Stimulated activated CD8-positive, alpha-beta memory T cell treated with anti-CD3 and anti-CD28 coated beads, Interleukin-15, amount 100 ng/mL, for 48 hours (primary cell): ENCODE measurements at places on chromosomes 16 and 17.

DNA sequence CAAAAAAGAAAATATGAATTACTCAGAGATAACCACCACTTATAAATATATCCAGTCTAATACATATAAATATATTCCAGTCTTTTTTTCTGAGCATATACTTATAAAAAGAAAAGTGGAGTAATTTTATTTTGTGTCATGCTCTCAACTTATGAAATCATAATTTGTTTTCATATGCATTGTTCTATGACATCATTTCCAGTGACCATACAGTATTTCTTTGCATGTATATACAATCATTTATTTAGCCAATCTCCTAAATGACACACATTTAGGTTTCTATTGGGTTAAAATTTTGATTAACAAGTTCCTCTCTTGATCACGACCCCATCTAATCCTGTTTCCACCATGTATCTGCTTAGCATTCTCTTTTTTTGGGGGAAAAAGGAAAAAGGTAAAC is 16.4 kb upstream of the NDEL1 start:
- DNase-seq = no peak

DNA sequence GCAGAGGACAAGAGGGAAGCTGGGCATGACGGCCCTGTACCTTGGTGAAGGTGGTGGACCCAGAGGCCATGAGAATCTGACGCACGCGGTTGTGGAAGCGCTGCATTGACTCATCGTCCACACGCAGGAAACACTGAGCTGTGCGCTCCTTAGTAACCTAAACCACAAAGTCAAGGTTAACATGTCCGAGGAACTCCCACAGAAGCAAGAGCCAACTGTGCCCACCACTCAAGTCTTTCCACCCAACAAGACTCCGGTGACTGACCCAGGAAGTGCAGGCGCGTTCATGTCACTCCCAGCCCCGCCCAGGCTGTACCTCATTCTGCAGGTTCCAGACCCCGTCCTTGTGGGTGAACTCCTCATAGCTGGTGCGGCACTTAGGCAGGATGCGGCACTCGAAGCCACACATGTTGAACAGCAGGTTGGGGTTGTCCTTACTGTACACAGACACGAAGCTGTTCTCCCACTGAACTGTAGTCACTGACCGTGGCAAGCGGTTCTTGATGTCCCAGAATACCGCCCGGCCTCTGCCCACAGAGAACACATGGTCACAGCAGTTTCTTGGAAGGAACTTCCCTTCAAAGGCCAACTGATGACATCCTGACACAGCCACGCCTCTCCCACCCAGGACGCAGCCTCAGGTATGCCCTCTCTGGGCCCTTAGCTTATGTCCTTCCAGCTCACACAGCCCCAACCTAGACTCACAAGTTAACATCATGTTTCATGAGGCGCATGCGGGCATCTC is 11.5 kb downstream of the PRPF8 start:
- no peak for DNase-seq

DNA sequence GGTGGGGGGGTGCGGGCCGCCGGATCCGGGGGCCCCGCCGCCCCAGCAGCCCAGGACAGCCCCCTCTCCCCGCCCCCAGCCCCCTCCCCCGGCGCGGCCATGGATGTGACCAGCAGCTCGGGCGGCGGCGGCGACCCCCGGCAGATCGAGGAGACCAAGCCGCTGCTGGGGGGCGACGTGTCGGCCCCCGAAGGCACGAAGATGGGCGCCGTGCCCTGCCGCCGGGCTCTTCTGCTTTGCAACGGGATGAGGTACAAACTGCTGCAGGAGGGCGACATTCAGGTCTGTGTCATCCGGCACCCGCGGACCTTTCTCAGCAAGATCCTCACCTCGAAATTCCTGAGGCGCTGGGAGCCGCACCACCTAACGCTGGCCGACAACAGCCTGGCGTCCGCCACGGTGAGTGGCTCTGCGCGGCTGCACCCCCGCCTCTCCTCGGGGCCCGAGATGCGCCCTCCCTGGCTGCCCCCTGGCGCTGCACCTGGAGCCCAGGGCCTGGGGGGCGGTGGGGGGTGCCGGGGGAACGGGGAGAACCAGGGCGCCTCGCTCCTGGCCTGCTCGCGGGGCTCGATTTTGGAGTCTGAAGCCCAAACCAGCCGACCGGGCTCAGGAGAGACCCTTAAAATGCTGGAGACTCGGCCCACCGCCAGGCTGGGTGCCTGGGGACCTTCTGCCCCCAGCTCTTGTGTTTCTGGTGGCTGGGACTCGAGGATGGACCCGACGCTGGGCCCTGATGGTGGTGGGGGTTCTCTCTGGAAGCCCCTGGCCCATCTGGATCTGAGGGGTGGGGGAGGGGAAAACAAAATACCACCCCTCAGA is 744 bp downstream of the CMIP start:
- DNase-seq = no peak

GRCh38 chr17:4365628-4366326 is 698 bp downstream of the UBE2G1 start:
- peak; percentile 11 for DNase-seq

DNA sequence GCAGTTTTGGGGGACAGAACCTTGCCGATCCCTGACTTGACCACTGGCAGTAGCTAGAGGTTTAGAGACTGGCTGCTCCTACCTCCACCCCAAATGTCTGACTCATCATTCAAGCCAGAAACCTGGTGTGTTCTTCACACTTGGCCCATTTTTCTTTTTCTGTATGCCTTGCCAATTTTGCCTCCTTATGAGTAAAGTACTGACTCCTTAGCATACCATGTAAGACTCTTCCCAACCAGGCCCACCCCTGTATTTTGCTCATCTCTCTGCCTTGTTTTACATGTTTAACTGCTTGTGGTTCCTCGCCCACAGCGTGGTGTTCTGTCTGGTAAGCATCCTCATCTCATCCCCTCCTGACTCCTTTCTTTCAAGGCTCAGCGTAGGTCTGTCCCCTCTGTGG is 37.9 kb downstream of the NUP88 start:
- no peak for DNase-seq

GRCh38 chr17:44941712-44942331 is 5.8 kb downstream of the KIF18B start:
- no peak for DNase-seq

DNA sequence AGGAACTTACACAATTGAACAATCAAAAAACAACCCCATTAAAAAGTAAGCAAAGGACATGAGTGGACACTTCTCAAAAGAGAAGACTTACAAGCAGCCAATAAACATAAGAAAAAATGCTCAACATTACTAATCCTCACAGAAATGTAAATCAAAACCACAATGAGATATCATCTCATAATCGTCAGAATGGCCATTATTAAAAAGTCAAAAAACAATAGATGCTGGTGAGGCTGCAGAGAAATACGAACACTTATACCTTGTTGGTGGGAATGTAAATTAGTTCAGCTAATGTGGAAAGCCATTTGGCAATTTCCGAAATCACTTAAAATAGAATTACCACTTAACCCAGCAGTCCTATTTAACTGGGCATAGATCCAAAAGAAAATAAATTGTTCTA is 301.9 kb upstream of the KCNJ16 start:
- DNase-seq = no peak

DNA sequence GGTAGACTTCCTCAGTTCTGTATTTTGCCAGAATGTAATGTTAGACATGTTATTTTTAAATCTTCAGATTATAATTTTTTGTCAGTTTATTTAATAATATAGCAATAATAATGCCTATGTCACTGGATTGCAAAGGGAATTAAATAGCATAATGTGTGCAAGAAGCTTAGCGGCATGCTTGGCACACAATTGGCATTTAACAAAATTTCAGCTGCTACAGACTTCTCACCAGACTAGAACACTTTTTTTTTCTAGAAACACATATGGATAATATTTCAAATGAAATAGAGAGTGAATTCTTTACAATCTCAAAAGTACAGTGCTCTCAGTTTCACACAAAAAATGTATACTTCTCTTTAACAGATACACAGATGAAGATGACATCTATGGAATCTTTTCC is 757.4 kb downstream of the CDH11 start:
- no peak for DNase-seq

GRCh38 chr16:85577899-85578598 is 35.1 kb upstream of the GSE1 start:
- no peak for DNase-seq

DNA sequence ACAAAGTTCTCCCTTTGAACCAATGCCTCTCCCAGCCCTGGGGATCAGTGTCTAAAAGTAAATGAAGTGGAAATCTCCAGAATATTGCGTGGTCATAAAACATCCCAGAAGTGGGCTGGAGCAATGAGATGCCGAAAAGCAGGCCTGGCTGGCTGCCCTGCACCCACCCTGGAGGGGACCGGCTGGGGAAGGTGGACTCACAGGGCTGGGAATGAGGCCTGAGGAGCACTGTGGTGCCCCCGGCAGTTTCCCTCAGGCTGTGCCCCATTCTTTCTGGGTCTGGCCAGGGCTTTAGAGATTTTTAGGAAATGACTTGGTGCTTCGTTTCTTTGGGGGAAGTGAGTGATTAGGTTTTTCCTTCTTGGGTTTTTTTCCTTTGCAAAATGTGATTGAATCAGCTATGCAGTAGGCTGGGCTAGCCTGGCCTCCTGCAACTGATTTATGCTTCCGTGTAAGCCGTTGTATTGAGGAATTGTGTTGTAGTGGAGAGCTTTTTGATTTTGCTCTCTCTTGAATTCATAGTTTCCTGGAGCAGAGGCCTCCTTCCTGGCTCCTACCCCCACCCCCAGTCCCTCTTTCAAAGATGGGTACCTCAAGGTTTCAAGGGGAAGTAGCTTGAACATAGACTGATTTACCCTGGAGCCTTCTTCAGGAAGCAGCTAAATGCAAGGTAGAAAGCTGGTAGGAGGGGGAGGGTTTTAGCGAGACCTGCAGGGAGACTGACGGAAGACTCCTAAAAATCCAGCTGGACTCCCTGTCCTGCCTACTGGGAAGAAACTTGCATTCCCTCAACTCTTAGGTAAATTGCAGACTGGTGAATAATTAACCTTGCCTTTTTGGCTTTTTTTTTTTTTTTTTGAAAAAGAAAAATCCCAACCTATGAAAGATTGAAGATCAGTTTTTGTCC is 170.2 kb downstream of the RAB11FIP4 start:
- no peak for DNase-seq

GRCh38 chr16:72111657-72112451 is 18.2 kb downstream of the DHX38 start:
- DNase-seq = no peak

- peak; percentile 56 for DNase-seq
Measured at GRCh38 chr17:42101513-42102292, 3.4 kb upstream of the ZNF385C start.

DNA sequence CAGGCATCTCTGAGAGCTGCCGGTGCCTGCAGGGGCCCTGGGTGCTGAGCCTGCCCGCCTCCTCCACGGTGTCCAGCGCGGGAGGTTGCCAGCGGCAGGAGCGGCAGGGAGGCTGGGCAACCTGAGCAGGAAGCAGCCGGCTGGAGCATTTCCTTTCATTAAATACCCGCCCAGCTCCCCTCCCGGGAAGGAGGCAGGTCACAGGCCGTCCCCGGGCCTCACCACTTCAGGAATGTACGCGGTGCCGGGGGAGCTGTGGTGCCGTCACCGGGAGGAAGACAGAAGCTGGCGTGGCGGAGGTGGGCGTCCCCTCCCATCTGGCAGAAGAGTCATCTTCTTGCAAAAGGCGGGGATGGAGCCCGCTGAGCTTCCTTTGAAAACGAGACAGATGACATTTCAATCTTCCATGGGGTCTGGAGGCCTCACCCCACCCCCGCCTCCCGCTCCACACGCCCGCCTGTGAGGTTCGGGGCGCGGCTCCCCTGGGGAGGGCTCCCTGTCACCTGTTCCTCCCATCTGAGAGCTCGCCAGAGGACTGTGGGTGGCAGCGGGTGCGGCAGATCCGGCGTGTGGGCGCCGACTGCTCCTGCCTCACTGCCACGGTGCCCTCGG is 16.0 kb downstream of the SOX8 start:
- peak; percentile 42 for DNase-seq

- peak; percentile 19 for DNase-seq
Measured at GRCh38 chr17:74274060-74274708, at the start of gene DNAI2. Gene DNAI2, plus strand, starts transcription at chr17:74274234. Its CDS starts 7,584 bp downstream, at chr17:74281818.

DNA sequence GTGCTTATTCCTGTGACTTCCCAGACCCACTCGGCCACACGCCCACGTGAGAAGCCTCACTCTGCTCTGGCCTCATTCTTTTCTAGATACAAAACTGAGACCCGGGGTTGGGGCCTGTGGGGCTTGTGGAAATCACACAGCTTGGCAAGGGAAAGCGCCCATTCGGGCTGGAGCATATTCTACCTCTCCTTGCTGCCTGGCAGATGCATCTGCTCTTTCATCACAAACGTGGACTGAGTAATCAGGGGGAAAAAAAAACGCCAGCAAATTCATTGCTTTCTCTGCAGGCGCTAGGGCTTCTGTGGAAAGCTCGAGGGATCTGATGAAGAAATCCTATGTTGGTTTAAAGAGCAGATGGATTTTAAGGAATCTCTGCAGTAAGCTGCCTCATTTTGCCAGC is 44.4 kb downstream of the DNAH9 start:
- no peak for DNase-seq

- DNase-seq = no peak
Measured at GRCh38 chr17:48579760-48580554, 1.8 kb upstream of the HOXB4 start.

- DNase-seq = no peak
Measured at GRCh38 chr16:81350306-81350615, 35.5 kb downstream of the GAN start.

DNA sequence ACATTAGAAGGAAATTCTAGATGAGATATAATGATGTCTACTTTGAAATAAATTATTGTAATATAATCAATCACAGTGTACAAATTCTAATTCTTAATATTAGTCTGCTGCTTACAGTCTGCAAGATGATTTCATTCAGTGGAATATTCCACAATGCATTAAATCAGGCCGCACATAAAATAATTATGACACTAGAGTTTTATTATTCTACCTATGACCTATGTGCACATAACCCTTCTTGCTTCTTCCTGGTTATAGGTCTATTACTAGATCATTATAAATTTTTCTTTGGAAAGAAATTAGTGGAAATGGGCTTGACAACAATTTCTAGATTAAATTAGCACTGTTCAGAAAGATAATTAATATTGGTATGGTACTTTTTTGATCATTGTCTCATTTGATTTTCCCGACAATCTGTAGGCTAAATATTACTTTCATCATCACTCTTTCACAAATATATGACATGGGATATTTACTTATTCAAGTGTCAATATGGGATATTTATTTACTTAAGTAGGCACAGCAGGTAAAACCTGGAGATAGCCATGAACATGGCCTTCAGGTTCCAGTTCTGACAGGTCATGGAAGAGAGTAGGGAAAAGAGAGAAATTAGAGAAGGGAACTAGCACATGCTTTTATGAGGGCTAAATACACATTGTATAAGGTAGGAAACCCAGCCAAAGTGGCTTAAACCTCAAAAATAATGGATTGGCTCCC is 476.4 kb downstream of the TOX3 start:
- DNase-seq = no peak

GRCh38 chr17:73482251-73482716 is 162.0 kb downstream of the SDK2 start:
- no peak for DNase-seq

GRCh38 chr16:54462151-54462651 is 175.6 kb upstream of the IRX3 start:
- DNase-seq = no peak

GRCh38 chr17:75550139-75550465 is 24.6 kb downstream of the LLGL2 start:
- no peak for DNase-seq

GRCh38 chr16:2090777-2091546 is 43.2 kb downstream of the TSC2 start:
- DNase-seq = no peak

GRCh38 chr17:30095507-30096244 is 20.9 kb upstream of the NSRP1 start:
- no peak for DNase-seq

- peak; percentile 63 for DNase-seq
Measured at GRCh38 chr17:40547079-40547784, 18.0 kb downstream of the CCR7 start.
